Activated CD8-positive, alpha-beta memory T cell treated with anti-CD3 and anti-CD28 coated beads for 48 hours (primary cell): ENCODE measurements at places on chromosomes 12 and 14.

- no peak for DNase-seq
Observed at GRCh38 chr12:112309797-112310196, 72.4 kb downstream of the HECTD4 start.

DNA sequence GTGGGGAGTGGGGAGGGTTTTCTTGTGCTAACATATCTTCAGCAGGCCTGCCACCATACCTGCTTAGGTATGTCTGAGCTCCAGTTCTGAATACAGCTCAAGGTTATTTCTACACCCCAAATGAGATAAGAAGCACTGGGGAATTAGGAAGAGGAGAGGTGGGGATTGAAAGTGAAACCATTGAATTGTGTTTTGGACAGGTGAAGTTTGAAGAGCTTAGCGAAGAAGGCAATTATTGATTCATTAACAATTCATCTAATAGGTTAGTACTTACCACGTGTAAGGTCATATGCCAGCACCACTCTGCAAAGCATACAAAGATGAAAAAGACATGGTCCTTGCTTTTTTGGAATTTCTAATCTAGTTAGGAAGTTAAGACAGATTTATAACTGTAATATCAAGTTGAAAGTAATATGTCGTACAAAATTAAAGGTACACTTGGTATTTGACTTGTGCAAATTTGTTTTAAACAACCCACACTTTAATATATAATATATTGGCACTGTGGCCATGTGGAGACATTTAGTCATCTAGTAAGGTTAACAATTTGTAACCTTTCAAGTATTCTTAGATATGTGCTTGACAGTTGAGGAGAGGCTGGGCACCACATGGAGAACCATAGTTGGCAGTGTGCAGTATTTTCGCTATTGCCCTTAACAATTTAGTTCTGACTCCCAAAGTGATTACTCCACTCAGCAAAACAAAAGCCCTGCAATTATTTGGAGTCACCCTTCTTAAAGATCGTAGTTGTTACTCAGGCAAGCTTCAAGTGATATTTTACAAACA is 3.6 kb downstream of the SMCO3 start:
- no peak for DNase-seq

- DNase-seq: no peak
Observed at GRCh38 chr14:74951443-74952179, 3.8 kb downstream of the PGF start.

DNA sequence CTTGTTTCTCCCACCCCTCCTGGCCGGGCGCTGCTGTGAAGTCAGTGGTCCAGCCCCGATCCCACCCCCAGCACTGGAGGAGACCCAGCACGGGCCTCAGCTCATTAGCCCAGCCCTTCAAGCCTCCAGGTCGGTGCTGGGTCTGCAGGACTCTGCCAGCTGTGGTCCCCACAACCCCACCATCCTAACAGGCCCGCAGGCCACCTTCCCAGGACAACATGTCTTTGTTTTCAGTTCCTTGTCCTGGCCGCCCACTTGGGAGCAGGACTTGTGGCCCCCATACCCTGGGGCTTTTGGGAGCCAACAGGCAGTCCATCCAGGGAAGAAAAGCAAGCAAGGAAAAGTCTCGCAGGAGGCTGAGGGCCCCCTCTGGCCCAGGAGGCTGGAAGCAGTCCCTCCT is 60.0 kb downstream of the HRK start:
- DNase-seq: no peak

DNA sequence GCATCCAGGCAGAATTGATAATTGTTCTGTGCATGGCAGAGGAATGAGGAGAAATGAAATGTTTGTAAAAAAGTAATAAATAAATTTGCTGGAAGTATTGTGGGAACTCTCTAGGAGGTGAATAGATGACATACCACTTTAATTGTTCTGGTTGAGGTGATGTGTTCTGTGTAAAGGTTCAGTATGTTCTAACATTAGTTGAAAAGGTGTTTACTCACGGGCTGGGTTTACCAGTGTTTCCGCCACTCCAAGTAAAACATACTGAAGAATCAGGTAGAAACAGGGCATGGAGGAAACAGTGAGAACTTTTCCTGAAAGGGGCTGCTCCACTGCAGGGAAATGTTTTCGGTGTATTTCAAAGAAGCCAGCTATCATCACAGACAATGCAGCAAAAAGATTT is 53.3 kb downstream of the SLC15A5 start:
- no peak for DNase-seq

- no peak for DNase-seq
Observed at GRCh38 chr12:77433799-77434198, 368.4 kb upstream of the E2F7 start.

GRCh38 chr12:103731539-103731938 is 109.5 kb downstream of the NT5DC3 start:
- DNase-seq: no peak

- no peak for DNase-seq
Observed at GRCh38 chr14:58784931-58785330, 147.2 kb downstream of the DACT1 start.

- DNase-seq: no peak
Observed at GRCh38 chr12:93127582-93128331, 198.7 kb upstream of the EEA1 start.

DNA sequence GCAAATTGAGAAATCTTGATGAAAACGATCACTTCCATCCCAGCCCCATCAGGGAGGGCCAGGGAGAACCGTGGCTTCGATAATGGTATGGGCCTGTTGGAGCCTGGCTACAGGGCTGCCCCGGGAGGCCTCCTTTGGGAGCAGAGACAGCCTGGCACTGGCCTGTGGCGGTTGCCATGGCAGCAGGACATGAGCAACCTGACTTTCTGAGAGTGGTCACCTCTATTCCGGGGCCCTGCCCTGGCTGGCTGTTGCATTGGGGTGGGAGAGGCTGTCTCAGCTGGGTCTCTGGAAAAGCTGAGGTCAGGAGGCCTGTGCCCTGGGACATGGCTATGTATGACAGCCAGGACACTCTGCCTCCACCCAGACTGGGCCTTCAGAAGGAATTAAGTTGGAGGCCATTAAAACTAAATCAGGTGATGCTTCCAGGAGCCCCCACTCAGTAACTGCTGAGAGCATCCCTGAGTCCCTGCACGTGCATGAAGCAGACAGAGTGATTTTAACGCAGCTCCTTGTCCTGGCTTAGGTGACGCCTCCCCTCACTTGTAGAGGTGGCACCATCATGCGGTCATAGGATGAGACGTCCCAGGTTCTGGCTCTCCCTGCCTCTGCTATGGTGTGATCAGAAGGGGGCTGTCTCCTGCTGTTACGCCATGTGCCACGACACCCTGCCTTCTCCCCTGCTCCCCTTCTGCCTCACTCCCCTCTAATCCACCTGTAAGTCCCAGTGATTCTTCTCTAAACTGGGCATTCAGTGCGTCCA is 126.3 kb downstream of the SLC25A47 start:
- DNase-seq: no peak

- no peak for DNase-seq
Observed at GRCh38 chr12:95215949-95216348, 1.3 kb downstream of the FGD6 start.

DNA sequence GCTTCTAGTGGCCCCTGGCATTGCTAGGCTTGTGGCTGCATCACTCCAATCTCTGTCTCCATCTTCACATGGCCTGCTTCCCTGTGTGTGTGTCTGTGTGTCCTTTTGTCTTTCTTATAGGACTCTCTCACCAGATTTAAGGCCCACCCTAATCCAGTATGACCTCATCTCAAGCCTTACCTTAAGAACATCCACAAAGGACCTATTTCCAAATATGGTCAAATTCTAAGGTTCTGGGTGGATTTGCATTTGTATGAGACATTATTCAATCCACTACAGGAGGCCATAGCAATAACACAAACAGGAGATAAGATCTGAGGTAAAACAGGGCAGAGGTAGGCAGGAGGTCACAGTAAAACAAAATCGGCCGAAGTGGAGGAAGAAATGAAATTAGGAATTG is 375.9 kb downstream of the BTG1 start:
- DNase-seq: no peak

DNA sequence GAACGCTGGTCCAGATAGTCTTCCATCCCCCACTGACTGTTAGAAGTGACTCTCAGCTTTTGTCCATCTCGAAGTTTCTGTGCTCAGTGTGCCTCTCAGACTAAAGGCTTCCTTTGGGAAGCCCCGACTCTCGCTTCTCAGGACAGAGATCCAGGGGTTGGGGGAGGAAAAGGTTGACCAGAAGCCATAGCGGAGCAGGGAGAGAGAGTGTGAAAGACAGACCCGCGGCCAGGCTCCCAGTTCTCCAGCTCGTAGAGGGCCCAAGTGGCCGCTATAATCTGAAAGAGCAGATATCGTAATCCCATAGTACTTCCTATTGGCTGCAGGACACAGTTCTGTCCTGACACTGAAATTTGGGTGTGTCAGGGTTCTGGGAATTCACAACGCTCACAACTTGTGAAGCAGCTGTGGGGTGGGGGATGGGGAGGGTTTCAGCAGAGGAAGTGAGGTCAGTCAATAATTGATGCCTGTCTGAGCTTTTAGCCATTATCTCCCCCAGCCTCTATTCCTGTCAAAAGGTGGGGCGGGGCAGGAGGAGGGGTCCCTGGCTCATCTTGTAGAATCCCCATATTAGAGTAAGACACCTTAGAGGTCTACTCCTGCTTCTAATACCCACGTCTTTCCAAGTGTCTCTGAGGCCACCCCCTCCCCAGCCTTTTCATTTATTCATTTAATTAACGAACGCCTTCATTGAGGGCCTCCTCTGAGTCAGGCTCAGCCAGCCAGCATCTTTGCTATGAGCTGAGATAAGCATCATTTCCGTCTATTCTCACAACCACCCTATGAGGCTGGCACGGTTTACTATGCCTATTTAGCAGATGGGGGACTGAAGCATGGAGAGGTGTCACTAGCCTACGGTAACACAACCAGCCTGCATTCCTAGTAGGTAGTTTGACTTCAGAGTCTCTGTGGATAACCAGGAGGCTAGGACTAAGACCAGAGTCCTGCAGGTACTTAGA is 1.6 kb upstream of the ACVRL1 start:
- DNase-seq: no peak
